SK-N-DZ (cell line): ENCODE measurements at places on chromosomes 5 and 9.
A peak's percentile ranks its signal among the peaks of the same experiment; 100 is the strongest.

- DNase-seq = no peak
Observed at GRCh38 chr5:10828241-10828640, 67.2 kb upstream of the DAP start.

DNA sequence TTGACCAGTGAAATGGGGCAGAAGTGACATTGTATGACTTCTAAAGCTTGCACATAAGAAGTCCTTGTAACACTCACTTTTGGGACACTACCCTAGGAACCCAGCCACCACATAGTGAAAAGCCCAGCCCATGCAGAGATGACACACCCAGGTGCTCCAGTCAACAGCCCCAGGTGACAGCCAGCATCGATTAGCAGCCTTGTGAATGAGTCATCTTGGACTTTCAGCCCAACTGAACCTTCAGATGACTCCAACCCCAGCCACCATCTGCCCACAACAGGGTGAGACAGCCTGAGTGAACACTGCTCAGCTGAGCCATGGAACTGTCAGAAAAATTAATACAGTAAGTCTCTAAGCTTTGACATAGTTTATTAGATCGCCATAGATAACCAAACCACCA lies 458.6 kb downstream of the ZSWIM6 start:
- DNase-seq = no peak

DNA sequence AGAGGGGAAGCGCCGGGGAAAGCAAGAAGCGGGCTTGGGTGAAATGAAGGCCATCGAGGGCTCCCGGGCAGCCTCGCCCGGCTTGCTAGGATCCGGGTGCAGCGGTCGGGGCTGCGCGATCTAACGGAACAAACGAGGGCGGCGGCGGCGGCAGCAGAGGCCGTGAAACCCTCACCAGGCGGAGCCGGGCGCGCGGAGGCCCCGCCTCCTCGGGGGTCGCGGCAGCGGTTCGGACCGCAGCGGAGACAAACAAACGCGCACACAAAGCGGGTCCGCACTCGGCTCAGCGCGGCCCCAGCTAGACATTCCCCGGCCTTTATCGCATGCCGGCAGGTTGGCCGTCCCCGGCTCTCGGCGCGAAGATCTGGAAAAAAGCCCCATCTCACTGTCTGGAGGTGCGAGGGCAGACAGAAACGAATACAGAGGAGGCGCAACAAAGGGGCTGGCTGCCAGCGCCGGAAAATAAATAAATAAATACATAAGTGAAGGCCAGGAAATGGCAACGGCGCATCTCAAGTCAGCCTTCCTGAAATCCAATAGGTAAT lies 10.5 kb upstream of the TRIM36 start:
- DNase-seq = peak; percentile 81

GRCh38 chr5:128538250-128539037 lies 399 bp upstream of the FBN2 start:
- peak; percentile 86 for DNase-seq

GRCh38 chr9:68998812-68999211 lies 15.1 kb downstream of the PRKACG start:
- DNase-seq = no peak

DNA sequence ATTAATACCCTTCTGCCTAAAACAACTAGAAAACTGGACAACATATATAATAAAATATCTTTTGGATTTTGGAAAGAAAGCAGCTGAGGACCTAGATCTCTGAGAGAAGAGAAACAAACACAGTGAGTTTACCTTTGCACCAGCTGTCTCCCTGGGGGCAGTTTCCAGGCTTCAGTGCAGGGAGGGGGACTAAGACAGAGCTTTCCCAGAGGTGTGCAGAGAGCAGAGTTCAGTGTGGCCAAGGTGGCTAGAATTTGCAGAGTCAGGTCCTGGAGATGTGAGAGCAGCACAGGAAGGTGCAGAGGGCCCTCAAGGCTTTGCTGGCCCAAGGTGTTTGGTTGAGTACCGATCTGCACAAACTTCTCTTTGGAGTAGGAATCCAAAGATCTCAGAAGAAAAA lies 26.3 kb upstream of the PTPDC1 start:
- DNase-seq = no peak

GRCh38 chr9:88287972-88288371 lies 100.3 kb upstream of the SPIN1 start:
- DNase-seq = no peak

GRCh38 chr9:2479056-2479565 lies 142.5 kb upstream of the VLDLR start:
- DNase-seq = no peak

DNA sequence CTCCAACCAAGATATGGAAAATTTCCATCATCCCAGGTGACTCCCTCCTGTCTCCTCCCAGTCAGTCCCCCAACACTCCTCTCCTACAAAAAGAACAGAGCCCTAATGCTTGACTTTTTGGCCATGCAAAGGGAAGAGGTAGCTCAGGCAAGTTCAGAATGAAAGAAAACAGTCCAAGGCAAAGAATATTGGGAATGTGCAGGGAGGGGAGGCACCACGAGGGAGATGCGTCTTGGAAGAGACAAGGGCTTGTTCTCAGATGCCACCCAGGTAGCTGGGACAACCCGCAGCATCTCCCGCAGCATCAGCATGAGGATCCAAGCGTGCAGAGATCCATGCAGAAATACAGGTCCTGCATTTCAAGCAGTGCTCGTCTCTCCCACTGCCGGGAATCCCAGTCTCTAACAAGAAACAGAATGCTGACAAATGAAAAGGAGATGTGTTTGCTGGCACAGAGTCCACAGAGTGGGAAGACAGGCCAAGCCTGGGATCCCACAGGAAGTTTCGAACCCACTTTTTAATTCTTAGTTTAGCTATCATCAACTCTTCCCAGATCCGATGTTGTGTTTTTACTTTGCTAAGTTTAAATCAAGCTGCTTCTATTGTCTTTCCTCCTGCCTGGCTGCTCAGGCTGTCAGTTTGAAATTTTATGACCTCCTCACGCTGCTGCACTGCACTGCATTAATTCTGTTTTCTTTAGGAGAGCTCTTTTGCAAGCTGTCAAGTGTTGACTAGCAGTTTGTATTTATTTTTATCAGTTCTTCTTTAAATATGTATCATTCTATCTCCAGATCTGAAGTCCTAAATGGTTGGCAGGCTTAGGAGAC lies 86.8 kb upstream of the OSMR start:
- no peak for DNase-seq

GRCh38 chr5:180647465-180647864 lies 1.9 kb downstream of the FLT4 start:
- DNase-seq = no peak

DNA sequence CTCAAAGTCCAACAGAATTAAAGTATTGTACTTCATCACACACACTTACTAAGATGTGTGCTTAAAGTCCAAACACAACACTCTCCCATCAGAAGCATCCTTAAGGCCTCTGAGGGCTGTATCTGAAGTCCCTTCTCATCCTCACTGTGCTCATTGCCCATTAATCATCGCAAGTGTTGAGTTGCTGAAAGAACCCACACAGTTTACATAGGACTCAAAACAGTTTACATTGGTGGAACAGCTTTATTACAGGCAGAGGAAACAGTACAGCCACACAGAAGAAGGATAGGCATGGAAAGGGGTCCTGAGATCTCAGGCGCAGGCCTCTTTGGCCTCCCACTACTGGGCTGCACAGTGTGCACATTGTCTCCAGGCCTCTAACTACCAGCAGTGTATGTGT lies 113.4 kb downstream of the CMYA5 start:
- no peak for DNase-seq

GRCh38 chr9:131608493-131609037 lies 63.2 kb downstream of the PRRT1B start:
- DNase-seq = no peak

- no peak for DNase-seq
Observed at GRCh38 chr5:35041261-35041660, 6.5 kb downstream of the AGXT2 start.

- DNase-seq = no peak
Observed at GRCh38 chr5:153919161-153919560, 119.5 kb downstream of the FAM114A2 start.

DNA sequence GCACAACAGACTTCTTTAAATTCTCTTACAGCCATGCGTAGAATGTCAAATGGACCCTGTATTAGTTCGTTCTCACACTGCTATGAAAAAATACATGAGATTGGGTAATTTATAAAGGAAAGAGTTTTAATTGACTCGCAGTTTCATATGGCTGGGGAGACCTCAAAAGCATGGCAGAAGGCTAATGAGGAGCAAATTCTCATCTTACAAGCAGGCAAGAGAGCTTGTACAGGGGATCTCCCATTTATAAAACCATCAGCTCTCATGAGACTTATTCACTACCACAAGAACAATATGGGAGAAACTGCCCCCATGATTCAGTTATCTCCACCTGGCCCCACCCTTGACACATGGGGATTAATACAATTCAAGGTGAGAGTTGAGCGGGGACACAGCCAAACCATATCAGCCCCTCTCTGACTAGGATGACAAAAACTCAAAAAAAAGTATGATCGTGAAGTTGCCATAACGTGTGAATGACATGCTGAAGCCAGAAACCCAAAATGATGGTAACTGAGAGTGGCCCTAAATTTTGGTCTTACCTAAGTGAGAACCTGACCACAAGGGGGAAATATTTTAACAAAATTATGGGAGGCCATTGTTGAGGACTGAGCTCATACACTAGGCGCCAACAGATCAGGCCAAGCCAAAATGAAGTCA lies 17.5 kb upstream of the TEX10 start:
- no peak for DNase-seq

GRCh38 chr5:144886668-144887067 lies 716.0 kb downstream of the KCTD16 start:
- DNase-seq = no peak

DNA sequence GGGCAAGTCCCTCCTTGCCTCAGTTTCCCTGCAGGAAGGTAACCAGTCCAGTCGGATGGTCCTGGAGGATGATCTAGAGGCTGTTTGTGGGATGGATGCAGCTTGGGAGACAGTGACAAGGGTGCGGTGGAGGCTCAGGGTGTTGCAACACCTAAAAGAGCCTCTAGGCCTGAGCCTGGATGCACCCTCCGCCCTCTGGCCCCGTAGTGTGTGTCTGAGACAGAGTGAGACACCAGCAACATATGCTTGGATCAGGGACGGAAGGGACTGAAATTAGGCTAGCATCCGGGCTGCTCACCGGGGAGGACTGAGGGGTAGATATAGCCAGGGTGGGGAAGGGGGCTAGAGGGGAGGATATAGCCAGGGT lies 1.1 kb downstream of the CRAT start:
- peak; percentile 62 for DNase-seq

DNA sequence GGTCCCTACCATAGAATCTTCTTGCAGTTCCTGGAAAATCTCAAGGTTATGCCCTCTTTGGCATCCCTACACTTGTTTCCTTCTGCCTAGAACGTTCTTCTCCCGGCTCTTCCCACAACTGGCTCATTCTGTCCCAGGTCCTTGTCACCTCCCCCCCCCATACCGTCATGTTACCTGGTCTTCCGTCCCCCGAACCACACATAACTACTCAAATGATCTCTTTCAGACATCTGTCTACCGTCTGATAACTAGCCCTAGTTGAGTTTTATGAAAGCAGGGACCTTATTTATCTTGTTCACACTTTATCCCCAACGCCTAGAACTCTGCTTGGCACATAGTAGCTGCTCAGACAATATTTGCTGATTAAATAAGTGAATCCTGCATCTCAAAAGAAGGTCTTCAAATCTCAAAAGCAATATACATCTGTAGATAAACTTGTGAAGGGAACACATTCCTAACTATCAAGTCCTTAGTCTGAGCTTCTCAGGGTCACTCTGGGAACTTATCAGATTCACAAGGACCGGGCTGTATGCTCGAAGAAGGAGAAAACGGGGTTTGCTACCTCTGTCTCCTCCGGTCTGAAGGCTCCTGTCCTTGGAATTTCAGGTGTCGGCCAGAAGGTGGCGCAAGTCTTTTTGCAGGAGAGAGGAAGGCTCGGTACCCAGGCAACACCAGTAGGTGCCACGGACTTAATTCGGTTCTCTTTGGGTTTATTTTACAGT lies 30.0 kb downstream of the LCP2 start:
- DNase-seq = peak; percentile 56

GRCh38 chr9:2720179-2720654 lies 2.9 kb downstream of the KCNV2 start:
- no peak for DNase-seq

- no peak for DNase-seq
Observed at GRCh38 chr5:77427998-77428397, 64.1 kb downstream of the WDR41 start.

DNA sequence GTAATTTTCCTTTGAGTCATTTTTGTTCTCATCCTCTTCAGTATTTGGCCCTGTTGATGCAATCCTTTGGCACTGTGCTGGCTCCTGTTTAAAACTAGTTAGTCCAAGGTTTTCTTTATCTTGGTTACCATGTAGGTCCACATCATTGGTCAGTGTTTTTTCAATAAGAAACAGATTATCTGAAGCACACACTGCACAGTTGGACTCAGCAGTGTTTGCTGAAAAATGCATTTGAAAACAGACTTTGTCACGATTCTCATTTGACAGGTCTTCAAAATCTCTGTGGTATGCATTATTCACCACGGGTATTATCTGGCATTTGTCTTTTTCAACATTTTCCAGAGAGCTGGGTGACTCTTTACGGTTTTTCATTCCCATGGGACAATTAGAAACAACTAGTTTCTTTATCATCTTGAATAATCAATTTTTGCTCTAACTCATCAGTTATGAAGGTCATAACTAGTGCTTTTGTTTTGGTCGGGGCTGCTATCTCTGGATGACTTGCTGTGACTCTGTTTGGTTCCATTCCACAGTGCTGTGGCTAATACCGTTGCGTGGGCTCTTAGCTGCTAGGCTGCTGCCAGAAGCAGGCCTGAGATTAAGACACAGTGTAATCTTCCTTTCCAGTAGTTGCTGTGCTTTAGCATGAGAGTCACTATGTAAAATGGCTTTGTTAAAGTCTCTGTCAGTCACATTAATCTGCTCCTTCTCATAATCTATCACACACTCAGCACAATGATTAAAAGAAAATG lies 36.2 kb downstream of the NUDT12 start:
- DNase-seq = peak; percentile 67

DNA sequence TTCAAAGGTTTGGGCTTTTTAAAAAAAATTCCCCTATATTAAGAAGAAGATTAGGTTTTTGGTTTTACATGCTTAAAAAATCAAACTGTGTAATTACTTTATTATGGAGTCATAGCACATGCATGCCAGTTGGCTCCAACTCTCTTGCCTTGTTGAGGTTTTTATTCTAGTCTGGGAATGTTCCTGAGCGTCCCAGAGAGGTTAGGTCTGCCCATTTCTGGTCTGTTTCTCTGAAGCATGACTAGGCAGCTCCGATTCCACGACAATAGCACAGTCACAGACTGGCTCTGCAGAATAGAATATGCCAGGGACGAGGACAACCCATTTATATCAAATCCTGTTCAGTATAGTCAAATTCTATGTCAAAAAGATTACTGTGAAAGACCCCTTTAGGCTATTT lies 217.0 kb downstream of the PCSK5 start:
- no peak for DNase-seq

DNA sequence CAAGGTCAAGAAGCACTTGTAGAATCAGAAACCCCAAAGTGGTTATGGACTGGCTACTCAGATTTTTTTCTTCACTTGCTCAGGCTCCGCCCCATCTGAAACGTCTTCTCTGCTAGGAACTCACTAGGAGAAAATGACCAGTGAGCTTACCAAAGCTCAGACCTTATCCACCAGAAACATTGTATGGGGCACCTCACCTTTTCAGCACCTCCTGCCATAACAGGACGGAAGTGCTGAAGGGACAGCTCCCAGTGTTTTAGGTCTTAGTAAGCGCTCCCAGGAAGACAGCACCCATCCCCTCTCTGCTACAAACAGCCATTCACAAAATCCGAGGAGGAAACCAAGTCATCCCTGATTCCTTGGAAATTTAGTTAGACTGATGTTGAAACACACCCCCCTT lies 1.2 kb upstream of the GABRA1 start:
- DNase-seq = no peak

- no peak for DNase-seq
Observed at GRCh38 chr9:102507044-102507687, 488.0 kb upstream of the CYLC2 start.
